ENCODE measurements at places on chromosomes 2 and 18.

DNA sequence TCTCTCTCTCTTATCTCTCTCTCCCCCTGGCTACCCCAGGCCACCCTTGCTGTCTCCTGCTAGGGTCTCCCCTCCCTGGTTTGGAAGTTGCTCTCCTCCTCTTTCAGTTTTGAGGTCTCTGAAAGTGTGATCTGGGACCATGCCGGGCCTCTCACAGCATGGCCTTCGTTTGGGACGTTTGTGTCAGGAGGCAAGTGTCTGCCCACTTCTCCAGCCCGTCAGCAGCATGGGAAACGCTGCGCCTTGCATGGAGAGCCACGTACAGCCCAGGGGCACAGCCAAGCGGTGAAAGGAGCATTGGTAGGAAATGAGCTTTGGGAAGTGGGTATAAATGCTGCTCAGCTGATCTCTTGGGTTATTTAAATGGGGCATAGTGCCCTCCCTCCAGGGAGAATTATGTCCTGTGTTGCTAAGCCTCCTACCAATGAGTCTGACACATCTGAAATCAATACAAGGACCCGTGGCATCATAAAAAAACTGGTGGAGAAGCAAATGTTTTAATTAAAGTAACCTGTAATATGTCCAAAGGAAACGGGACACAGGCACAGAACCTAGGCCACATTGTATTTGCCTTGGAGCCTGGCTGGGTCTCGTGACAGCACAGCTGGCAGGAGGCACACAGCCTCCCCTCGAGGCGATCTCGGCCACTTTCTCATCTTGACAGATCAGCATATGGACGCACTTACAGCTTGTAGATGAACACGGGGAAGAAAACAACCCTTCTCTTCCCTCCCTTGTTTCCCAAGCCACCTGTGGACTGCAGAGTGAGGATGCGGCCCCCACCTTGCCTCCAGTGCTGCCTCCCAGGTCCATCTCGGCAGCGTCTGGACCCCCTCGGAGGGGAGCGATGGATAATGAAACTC lies 72.7 kb downstream of the SH3RF3 start:
- no peak for DNase-seq

DNA sequence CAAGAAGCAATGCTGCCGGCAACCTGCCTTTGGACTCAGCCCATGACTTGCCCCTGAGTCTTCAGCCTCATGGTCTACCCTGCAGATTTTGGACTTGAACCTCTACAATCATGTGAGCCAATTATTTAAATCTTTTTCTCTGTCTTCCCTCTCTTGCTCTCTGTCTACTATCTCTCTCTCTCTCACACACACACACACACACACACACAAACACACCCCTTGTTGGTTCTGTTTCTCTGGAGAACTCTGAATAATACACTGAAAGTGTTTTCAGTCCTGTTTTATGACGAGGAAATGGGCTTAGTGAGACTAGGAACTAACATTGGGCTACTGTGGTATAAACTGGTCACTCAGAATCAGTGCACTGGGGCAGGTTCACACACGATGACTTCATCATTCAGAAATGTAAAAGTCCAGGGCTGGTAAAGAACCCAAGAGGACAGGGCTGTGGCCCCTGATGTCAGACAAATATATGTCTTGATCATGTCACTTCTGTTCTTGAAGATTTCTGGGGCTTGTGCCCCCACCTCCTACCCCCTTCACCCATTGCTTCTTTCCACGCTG lies 266.1 kb upstream of the SIX2 start:
- no peak for DNase-seq

DNA sequence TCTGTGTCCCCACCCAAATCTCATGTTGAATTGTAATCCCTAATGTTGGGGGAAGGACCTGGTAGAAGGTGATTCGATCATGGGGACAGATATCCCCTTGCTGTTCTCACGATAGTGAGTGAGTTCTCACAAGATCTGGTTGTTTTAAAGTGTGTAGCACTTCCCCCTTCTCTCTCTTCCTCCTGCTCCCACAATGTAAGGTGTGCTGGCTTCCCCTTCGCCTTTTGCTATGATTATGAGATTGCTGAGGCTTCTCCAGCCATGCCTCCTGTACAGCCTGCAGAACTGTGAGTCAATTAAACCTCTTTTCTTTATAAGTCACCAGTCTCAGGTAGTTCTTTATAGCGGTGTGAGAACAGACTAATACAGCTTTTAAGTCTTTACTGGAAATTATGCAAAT lies 193.3 kb upstream of the RBBP8 start:
- DNase-seq = no peak

DNA sequence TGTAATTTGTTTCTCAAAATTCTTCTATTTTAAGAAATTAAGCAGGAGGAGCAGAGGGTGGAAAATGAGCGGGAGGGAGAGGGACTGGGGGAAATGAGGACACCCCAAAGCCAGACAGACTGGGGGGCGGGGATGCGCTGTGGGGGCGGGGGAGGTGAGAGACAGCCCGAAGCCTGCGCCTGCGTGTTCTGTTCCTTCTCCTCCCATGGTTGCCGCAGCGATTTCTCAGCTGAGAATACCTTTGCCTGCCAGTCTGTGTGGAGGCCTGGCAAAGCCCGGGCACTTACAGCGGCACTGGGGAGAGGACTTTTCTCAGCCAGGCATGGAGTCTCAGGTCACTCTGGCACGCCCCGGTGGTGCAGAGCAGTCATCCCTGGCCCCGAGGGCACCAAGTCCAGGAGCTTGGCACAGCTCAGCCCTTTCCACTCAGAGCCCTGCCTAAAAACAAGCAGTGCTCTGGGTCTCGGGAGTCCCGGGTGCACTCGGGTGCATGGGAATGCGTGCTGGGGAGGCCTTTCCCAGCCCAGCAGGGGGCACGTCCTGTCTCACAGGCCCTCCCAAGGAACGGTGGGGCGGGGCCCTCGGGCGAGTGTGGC lies 289.3 kb upstream of the HS6ST1 start:
- DNase-seq = no peak

GRCh38 chr18:62643181-62643580 lies 72.2 kb upstream of the PHLPP1 start:
- no peak for DNase-seq

GRCh38 chr2:212494418-212495020 lies 44.1 kb downstream of the ERBB4 start:
- DNase-seq = no peak

GRCh38 chr18:877238-877637 lies 27.4 kb upstream of the ADCYAP1 start:
- DNase-seq = no peak

DNA sequence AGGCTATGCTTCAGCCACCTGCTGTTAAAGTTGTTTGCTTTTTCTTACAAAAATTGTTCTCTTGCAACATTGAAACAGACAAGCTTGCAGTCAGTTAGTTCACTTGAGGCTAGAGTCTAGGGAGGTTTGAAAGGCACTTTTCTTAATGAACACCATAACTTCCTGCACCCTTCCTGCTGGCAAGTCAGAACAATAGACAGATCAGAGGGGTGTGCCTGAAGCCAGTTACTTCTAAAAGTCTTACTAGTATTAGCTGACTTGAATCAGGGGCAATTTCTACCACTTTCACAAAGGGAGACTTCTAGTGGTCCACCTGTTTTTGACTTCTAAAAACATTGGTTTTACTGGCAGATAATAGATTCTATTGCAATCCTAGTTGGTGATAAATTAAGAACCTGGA lies 367.4 kb upstream of the CDH20 start:
- no peak for DNase-seq

- DNase-seq = no peak
Observed at GRCh38 chr2:222179592-222179991, 119.2 kb downstream of the PAX3 start.

GRCh38 chr2:128289439-128289838 lies 29.2 kb downstream of the HS6ST1 start:
- no peak for DNase-seq
